Fibroblast of upper back skin (primary cell): ENCODE measurements at places on chromosomes 11 and 22.

DNA sequence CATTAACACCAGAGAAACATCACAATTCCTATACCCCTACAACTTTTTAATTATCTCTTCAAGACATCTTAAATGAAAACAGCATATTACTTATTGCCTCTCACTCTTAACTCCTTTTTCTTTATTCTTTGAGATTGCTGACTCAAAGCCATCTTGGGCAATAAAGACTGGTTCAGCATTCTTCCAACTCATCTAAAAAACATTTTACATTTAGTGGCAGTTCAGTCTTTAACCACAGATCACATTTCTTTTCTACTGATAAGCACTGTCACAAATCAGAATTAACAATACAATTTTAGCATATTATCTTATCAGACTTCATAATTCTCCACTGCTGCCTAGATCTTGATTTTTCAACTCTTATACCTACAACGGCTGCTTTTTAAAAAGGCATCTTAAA, 34.0 kb downstream of the SIK3 start:
- DNase-seq, result peak; percentile 53

GRCh38 chr11:70524096-70524922, 126.0 kb downstream of the CTTN start:
- DNase-seq, result peak; percentile 35

DNA sequence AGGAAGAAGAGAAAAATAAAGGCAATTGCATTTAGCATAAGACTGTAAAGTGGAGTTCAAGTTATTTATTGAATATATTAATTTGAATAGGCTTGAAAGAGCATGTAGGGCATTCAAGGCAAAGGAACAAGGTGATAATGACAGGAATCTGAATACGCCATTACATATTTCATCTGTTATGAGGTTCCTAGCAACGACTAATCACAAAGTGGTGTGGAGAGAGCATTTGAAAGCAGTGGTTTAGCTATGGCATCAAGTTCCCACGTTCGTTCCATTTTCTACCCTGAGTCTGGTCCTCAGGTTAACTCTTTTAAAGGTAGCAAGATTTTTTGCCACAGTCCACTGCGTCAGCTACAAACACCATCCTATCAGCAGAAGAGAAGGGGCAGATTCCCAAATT, 59.4 kb downstream of the CNTN5 start:
- DNase-seq, result no peak

GRCh38 chr11:2273311-2273710, 2.9 kb upstream of the ASCL2 start:
- no peak for DNase-seq

- DNase-seq, result no peak
These were observed 6.0 kb upstream of the SLC35F2 start for GRCh38 chr11:107864591-107864990.

- no peak for DNase-seq
These were observed 10.5 kb downstream of the TRIM5 start for GRCh38 chr11:5674391-5674790.

GRCh38 chr22:32545801-32546200, 71.2 kb downstream of the FBXO7 start:
- DNase-seq, result peak; percentile 12

- no peak for DNase-seq
These were observed 13.0 kb upstream of the CHRM4 start for GRCh38 chr11:46404476-46405017.

GRCh38 chr11:114001416-114001815, 26.5 kb downstream of the HTR3A start:
- DNase-seq, result no peak

DNA sequence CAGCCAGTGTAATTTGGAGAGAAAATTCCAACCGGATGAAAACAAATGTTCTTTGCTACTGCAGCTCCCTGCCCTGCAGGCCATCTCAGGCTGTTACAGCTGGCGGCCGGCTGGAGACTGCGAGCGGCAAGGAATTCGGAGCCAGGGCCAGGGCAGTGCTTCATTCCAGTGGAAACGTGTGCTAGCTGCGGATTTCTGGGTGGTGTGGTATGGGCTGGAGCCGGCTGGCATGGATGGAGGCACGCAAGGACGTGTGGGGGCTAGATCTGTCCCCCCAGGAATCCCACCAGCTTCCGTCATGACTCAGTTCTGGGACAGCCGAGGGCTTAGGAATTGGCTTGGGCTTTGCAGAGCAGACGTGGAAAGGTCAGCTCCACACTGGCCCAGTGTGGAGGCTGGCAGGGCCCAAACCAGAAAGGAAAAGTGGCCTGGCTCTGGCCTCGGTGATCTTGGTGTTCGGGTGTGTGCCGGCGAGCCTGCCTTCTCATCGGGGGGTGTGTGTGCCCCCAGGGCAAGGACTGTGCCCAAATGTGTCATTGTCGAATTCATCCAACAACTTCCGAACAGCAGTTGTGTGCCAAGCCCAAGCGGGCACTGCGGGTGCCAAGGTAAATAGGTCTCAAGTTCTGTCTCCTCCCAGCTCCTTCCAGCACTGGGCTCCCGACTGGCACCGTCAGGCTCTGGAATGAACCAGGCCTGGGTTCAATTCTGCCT, 48.1 kb upstream of the SHISAL1 start:
- DNase-seq, result peak; percentile 72

- DNase-seq, result no peak
These were observed 48.6 kb downstream of the CADM1 start for GRCh38 chr11:115455613-115456012.

GRCh38 chr11:3738723-3739122, 58.6 kb downstream of the NUP98 start:
- DNase-seq, result no peak

DNA sequence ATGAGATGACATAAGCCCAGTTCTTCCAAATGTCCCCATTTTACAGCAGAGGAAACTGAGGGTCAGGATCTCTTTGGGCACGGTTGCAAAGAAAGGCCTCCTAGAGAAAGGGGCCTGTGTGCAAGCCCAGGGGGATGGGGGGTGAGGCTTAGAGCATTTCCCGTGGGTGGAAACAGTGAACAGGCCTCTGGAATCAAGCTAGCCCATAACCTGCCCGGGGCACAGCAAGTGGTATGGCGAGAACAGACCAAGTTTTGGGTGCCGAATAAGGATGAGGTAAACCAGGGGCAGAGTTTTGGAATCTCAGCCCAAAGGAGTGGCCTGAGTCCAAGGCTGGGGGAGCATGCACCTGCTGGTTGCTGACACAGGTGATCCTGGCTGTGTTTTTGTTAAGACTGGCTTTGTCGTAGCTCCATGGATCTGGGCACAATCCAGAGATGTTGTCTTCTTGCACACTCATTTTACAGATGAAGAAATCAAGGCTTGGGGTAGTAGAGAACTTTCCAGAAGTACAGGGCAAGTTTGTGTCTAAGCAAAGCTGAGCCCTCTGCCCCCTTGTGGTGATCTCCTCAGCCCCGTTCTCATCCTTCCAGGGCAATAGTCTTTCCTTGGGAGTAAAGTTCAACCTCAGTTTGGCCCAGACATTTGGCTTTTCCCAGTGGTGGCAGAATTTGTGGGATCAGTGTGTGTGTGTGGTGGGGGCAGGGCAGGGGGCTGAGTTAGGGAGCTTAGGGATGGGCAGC, 53.5 kb upstream of the MYEOV start:
- no peak for DNase-seq

- no peak for DNase-seq
These were observed 558.1 kb downstream of the ETS1 start for GRCh38 chr11:128029219-128029722.

DNA sequence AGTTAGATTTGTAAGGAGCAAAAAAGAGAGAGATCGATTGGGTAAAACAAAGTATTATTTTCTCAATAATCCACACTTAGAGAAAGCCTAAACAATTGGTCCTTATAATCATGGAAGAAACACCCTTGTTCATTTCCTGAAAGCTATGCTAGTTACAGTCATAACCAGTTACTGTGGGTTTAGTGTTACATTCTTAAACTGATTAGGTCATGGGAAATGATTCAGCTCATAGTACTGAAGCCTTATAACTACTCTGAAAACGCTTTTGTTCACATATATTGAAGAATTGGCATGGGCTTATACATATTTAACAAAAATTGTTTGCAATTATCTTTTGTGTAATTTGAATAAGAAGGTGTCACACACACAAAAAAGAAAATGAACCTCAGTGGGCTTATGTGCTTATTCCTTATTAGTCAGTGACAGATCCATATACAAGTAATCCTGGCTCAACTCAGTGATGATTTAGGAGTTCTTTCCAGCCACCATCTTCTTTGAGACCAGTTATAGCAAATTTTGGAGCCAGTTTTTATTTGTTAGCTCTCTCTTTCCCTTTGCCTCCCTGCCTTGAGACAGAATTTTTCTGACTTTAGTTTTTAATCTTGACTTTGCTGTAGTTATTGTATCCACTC, 198.5 kb upstream of the CTSC start:
- DNase-seq, result peak; percentile 89

DNA sequence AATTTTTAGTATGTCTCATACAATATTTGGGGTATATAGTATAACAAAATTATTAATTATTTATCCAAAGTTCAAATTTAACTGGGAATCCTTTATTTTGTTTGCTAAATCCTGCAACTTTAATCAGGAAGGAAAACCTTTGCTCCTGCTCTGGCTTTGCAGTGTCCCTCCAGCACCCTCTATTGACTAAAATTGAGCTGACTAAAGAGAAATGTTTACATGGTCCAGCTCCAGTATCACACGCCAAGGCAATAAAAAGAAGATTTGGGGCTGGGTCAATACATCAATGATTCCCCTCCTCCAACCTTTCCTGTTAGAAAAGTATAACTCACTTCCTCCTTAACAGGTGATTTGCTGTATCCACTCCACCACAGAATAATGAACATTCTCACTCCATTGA, 153.0 kb upstream of the LRRC4C start:
- DNase-seq, result peak; percentile 42

GRCh38 chr22:33639588-33640254, 280.6 kb downstream of the LARGE1 start:
- DNase-seq, result no peak

GRCh38 chr11:133694701-133695100, 150.6 kb downstream of the SPATA19 start:
- DNase-seq, result no peak

DNA sequence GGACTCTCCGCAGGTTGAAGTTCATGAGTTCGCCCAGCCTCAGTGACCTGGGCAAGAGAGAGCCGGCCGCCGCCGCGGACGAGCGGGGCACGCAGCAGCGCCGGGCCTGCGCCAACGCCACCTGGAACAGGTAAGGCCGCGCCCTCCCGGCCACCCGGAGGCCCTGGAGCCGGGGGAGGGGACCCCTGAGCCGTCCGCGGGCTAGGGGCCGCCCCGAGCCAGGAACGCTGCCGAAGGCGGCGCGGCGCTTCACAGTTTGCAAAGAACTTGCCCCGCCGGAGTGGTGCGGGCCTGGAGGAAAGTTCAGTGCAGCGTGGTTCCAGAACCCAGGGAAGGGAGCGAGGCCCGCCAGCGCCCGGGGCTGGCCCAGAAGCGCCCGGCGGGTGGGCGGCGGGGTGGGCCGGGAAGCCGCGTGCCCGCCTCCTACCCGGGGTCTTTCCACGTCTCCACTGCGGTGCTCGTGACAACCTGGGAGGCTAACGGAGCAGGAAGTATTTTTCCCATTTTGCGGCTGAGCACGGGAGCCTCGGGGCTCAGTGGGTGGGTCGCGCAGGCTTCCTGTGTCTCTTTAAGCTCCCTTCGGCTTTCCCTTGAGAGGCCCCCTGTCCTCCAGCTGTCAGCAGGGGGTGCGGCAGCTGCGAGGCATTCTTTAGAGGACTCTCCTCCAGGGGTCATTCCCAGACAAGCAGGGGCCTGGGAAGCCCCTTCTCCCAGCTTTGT, 635 bp downstream of the PRR5 start:
- DNase-seq, result peak; percentile 40

GRCh38 chr11:2151500-2152257, 9.3 kb downstream of the INS start:
- DNase-seq, result peak; percentile 61

DNA sequence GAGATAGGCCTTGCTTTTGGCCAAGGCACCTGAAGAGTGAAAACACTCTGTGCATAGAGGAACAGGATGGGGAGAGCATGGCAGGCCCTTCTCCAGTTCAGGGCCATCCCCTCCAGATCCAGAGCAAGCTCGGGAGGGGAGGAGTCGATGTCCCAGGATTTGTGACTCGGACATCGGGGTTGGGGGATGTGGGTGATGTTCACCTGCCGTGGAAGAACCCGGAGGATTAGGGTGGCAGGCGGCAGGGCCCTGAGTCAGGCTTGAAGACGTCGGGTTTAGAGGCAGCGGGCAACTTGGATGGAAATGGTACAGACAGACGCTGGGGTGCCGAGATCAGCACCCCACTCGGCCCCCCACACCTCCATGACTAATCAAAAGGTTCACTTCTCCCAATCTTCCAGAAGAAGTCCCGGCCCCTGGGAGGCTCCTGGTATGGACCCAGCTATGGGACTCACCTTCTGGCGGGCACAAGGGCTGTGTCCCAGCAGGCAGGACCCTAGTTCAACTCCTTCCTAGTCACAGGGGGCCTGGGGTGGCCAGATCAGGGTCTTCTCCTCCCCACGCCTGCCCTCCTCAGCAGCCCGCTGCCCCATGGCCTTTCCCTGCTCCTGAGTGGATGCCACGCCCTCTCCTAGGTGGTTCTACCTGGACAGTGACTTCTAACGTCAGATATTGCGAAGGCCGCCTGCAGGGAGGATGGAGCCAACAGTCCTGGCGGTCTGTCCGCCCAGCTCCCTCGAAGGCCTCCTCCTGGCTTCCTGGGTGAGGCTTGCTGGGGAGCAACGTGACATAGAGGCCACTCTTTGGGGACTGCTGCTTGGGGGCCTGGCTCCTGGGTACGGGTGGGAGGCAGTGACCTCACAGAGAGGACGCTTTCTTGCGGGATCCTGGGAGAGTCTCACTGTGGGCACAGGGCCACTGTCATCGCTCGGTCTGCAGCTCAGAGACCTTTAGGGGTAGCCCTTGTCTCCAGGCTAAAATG, 792.5 kb downstream of the BRD1 start:
- DNase-seq, result no peak

GRCh38 chr11:8605971-8606563, 12.0 kb upstream of the STK33 start:
- peak; percentile 32 for DNase-seq

- peak; percentile 27 for DNase-seq
These were observed 82.8 kb downstream of the FLI1 start for GRCh38 chr11:128776424-128777284.

DNA sequence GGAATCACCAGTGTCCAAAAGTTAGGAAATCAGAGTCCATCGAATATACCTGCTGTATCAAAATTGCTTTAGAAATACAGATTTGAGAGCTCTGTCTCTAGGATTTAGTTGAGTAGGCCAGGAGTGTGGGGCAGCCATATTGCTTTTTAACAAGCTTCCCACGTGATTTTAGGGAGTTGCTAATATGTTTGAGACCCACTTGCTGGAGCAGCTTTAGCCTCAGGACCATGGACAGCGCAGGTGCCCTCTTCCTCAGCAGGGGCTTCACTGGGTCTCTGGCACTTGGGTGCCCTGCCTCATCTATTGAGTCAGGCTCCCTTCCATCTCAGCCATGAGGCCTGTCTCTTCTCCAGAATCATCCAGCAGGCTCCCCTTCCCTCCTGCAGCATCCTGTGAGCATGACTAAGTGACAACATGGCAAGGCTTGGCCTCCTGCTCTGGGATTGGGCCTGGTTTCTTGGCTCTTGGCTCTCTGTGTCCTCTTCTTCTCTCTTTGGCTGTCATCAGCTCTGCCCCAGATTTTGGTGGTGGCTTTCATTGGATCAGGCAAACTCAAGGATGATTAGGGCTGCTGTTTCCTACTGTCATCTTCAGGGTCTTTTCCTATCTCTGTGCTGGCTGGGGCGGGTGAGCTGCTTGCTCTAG, 70.0 kb downstream of the SGSM1 start:
- no peak for DNase-seq

GRCh38 chr11:100870138-100870537, 183.1 kb downstream of the ARHGAP42 start:
- no peak for DNase-seq
